ENCODE measurements at places on chromosomes 13 and 19.

- no peak for DNase-seq
Measured at GRCh38 chr13:110472904-110473563, 88.5 kb downstream of the RAB20 start.

- DNase-seq, result no peak
Measured at GRCh38 chr19:3096267-3096901, 2.2 kb downstream of the GNA11 start.

- DNase-seq, result peak; percentile 85
Measured at GRCh38 chr19:47013041-47013517, 6.6 kb upstream of the NPAS1 start.

- DNase-seq, result no peak
Measured at GRCh38 chr13:69109891-69110525, 997.6 kb upstream of the ATXN8OS start.

- DNase-seq, result no peak
Measured at GRCh38 chr19:13823256-13823655, 28.0 kb downstream of the ZSWIM4 start.
